ENCODE measurements at places on chromosomes 1 and 21.

GRCh38 chr1:202658251-202658759, 51.9 kb downstream of the SYT2 start:
- H3K4me1 ChIP-seq = no peaks in the 10 kb centered on the region
- no peak overlapping the region for H3K4me3 ChIP-seq
- no peak overlapping the region for H3K27ac ChIP-seq

DNA sequence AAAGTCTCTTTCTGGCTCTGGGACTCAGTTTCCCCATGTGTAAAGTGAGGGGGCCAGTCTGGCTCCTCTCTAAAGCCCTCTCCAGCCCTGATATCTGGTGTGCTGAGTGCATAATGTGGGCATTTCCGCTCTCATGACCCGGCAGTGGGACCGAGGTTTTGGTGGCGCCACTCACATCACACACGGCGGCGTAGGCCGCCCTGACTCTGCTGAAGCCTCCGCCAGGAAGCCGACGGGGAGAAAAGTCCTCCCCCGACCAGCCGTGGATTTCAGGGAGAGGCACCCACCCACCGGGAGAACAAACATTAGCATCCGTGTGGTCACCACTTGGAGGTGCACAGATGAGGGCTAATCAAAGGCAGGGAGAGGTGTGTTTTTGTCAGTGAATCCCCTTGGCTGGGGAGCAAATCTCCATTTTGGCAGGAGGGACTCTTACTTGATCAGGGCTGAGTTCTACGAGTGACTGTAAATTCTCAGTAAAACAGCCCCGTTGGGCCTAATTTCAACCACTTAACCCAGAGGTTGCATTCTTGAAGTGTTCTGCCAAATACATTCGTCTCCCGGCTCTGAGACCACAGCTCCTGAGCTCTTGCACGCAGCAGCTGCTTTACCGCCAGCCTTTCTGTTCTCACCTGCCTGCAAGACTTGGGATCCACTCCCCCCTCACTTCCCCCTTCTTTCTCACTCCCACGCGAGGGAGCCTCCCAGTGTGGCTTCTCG, 118.2 kb downstream of the FOXD2 start:
- H3K27ac ChIP-seq = no peak overlapping the region
- H3K4me1 ChIP-seq = peaks cover 5% of the 10 kb centered on the region
- H3K36me3 ChIP-seq = no peaks in the 10 kb centered on the region
- no peak for DNase-seq
- H3K27me3 ChIP-seq = no peaks in the 10 kb centered on the region
- no peak overlapping the region for H3K4me3 ChIP-seq

DNA sequence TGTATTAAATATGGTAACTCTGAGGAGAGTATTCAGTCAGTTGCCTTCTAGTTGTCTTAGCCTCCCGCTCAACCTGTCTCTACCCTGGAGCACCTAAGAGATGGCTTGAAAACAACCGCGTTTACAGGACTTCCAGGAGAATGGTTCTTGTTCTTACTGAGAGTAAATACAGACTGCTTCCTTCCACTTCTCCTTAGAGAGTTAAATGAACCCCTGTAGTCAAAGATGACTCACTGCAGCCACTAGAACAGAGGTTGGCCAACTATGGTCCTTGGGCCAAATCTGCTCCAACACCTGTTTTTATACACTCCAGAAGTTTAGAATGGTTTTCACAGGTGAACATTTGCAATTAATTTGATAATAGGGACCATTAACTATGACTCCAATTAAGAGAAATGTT, 60.1 kb upstream of the ASB17 start:
- no peaks in the 10 kb centered on the region for H3K4me1 ChIP-seq
- no peak overlapping the region for H3K4me3 ChIP-seq
- H3K27me3 ChIP-seq = no peaks in the 10 kb centered on the region
- no peak overlapping the region for H3K27ac ChIP-seq
- no peak for DNase-seq

GRCh38 chr1:231918239-231919015, 291.8 kb downstream of the DISC1 start:
- DNase-seq = no peak
- H3K27ac ChIP-seq = no peak overlapping the region
- H3K4me3 ChIP-seq = no peak overlapping the region
- no peaks in the 10 kb centered on the region for H3K36me3 ChIP-seq
- no peaks in the 10 kb centered on the region for H3K27me3 ChIP-seq
- H3K4me1 ChIP-seq = peaks cover 7% of the 10 kb centered on the region

DNA sequence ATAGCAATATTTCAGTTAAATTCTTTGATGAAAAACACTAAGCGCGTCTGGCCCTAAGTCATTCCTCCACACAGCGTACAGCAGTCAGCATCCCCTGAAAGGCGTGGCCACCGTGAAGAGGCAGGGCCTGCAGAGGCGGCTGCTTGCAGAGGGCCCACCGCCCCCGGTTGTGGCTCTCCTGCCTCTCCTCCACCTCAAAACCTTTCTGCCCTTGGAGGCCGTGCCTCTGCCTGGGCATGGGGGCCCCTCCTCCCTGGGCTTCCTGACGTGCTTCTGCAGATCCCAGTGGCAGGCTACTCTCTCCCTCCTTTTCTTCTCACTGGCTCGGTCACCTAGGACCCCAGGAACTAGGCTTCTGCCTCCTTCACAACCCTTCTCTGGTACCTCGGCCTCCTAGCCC, 16.2 kb downstream of the CLSTN1 start:
- H3K27me3 ChIP-seq = no peaks in the 10 kb centered on the region
- no peak overlapping the region for H3K4me3 ChIP-seq
- no peak overlapping the region for H3K27ac ChIP-seq
- no peaks in the 10 kb centered on the region for H3K36me3 ChIP-seq
- peaks cover 18% of the 10 kb centered on the region for H3K4me1 ChIP-seq
- no peak for DNase-seq

DNA sequence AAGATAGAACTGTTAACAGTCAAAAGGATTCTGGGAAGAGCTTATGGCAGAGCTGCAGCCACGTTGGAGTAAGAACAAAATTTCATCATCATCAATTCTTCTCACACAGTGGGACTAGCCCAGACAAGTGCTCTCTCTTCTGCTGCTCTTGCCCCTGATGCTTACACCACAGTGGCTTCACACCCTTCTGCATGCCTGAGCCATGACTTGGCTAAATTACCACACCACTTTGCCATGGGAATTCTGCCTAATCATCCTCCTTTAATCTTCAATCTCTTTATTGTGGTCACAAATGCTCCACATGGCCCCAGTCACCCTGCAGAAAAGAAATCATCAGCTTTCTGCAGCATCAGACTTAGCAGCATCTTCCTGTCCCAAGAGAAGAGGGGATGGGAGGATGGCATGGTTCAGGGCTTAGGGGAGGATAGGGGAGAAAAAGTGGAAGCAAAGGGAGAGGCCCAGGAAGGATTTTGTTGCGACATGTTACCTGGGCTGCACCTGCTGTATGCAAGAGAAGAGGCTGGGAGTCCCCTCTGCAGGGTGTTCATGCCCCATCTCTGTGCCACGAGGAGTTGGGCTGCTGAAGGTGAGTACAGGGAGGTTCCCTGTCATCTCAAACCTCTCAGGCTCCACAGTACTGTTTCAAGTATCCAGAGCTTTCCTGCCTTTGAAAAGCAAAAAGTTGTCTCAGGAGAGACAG, 9.0 kb upstream of the RPTN start:
- no peaks in the 10 kb centered on the region for H3K27me3 ChIP-seq
- H3K27ac ChIP-seq = no peak overlapping the region
- H3K4me1 ChIP-seq = peaks cover 11% of the 10 kb centered on the region
- H3K4me3 ChIP-seq = no peak overlapping the region

GRCh38 chr1:7831458-7831857, 21.4 kb downstream of the UTS2 start:
- no peak overlapping the region for H3K4me3 ChIP-seq
- H3K27me3 ChIP-seq = no peaks in the 10 kb centered on the region
- peak overlapping the region; percentile 28 for H3K27ac ChIP-seq

GRCh38 chr1:42943166-42943565, 15.5 kb downstream of the SLC2A1 start:
- no peak overlapping the region for H3K4me3 ChIP-seq
- DNase-seq = peak; percentile 52
- peak overlapping the region; percentile 96 for H3K27ac ChIP-seq
- H3K4me1 ChIP-seq = peaks cover 100% of the 10 kb centered on the region
- no peaks in the 10 kb centered on the region for H3K27me3 ChIP-seq

- H3K4me1 ChIP-seq = peaks cover 8% of the 10 kb centered on the region
- no peak overlapping the region for H3K4me3 ChIP-seq
- no peak for DNase-seq
- H3K36me3 ChIP-seq = peaks cover 10% of the 10 kb centered on the region
- no peaks in the 10 kb centered on the region for H3K27me3 ChIP-seq
Measured at GRCh38 chr1:164805399-164805798, 246.4 kb downstream of the PBX1 start.

DNA sequence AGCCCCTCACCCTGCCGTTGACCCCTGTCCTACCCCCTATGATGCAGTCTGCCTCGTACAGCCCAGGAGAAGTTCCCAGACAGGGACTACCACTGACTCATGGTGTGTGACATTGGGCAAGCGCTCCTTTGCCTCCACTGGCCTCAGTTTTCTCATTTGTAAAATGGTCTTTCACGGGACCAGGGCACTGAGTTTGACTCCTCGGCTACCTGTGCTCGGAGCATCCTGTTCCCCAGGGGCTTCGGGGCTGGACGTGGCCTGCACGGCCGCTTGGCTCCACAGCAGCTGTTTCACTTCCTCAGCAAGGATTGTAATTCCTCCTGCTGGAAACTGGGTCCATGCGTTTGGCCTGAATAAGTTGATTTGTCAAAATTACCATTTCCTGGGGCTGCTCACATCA, 277.3 kb downstream of the MATN1 start:
- H3K4me3 ChIP-seq = no peak overlapping the region
- no peak overlapping the region for H3K27ac ChIP-seq
- no peaks in the 10 kb centered on the region for H3K4me1 ChIP-seq
- no peaks in the 10 kb centered on the region for H3K27me3 ChIP-seq

DNA sequence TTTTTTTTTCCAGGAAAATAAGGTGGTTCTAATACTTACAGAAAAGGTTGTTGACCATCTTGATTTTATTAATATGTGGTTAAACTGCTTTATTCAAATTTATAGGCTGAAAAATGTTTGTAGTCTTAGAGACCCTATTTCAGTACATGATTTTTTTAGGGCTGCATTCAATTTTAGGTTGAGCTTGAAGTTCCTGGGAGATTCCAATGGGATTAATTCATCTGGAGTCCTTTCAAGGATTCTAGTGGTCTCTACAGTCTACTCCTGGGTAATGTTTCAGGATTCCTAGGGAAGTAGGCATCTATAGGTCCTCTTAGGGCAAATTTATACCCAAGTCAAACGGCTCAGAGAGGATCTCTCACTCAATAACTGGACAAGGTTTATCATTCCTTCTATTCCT, 126.7 kb downstream of the HMCN1 start:
- H3K4me1 ChIP-seq = peaks cover 40% of the 10 kb centered on the region
- H3K27me3 ChIP-seq = no peaks in the 10 kb centered on the region
- H3K36me3 ChIP-seq = no peaks in the 10 kb centered on the region
- no peak for DNase-seq
- peak overlapping the region; percentile 58 for H3K27ac ChIP-seq

DNA sequence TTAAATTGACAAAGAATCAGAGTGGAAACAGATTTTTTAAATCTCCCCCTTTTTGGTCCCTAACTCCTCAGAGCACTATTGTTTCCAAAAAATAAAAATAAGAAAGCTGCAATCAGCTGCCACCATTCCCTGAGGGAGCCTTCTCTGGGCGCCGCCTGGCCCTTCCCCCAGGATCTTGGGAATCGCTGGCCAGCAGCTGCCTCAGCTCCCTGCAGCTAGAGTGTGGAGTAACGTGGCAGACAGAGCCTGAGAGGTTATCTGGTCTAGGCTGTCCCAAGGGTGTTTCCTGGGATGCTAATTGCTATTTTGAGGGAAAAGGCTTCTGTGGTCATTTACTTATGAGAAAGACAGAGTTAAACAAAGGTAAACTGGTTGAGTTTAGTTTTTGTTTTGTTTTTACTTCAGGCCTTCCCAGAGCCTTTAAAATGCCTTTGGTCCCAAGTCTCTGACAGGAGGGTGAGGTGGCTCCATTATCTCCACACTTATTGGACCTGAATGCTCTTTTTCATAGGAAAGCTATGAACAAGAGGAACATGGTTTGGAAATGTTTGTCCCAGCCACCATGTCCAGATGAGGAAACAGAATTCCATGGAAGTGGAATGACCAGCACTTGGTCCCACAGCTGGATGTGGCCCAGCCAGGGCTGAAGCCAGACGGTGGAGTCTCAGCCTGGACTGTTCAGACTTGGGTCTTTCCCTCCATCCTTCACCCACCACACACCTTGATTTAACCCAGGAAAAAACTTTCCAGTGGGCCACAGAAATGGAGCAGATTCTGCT, 14.1 kb upstream of the KIAA1614 start:
- no peak overlapping the region for H3K27ac ChIP-seq
- H3K4me1 ChIP-seq = no peaks in the 10 kb centered on the region
- H3K27me3 ChIP-seq = no peaks in the 10 kb centered on the region
- H3K4me3 ChIP-seq = no peak overlapping the region
- DNase-seq = no peak
- no peaks in the 10 kb centered on the region for H3K36me3 ChIP-seq

DNA sequence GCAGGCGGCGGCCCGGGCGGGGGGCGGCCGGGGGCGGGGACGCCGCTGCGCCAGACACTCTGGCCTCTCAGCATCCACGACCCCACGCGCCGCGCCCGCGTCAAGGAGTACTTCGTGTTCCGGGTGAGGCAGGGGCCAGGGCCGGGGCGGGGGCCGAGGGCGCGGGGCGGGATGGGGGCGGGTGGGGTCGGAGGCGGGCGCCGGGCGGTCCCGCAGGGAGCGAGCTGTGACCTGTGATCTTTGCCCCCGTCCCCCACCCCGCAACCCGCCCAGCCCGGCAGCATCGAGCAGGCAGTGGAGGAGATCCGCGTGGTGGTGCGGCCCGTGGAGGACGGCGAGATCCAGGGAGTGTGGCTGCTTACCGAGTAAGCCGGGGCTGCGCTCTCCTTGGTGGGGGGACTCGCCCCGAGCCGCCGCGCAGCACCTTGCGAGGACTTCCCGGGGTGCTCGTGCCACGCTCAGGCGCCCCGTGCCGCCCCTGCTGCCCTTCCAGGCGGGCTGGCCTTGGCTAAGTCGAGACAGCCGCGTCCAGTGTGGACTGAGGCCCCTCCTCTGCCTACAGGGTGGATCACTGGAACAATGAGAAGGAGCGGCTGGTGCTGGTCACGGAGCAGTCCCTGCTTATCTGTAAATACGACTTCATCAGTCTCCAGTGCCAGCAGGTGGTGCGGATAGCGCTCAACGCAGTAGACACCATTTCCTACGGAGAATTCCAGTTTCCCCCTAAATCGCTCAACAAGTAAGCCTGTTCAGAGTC, 514 bp downstream of the TPRG1L start:
- H3K27me3 ChIP-seq = no peaks in the 10 kb centered on the region
- H3K36me3 ChIP-seq = peaks cover 25% of the 10 kb centered on the region
- no peak for DNase-seq

- no peak for DNase-seq
- H3K36me3 ChIP-seq = peaks cover 17% of the 10 kb centered on the region
- H3K27me3 ChIP-seq = no peaks in the 10 kb centered on the region
Measured at GRCh38 chr1:156745881-156746280, 5.0 kb upstream of the MRPL24 start.

GRCh38 chr1:201597551-201598230, 58.8 kb downstream of the NAV1 start:
- H3K27me3 ChIP-seq = no peaks in the 10 kb centered on the region
- no peak overlapping the region for H3K4me3 ChIP-seq
- no peak for DNase-seq
- peaks cover 18% of the 10 kb centered on the region for H3K4me1 ChIP-seq

All from thoracic aorta (tissue), 2 donors.